ENCODE measurements at places on chromosomes 5 and 9.

- no peak for DNase-seq
Observed at GRCh38 chr5:82364497-82364896, 86.3 kb upstream of the RPS23 start.

GRCh38 chr5:84602371-84602771, 217.7 kb upstream of the EDIL3 start:
- DNase-seq: no peak

- no peak for DNase-seq
Observed at GRCh38 chr5:39200081-39200480, 19.3 kb downstream of the FYB1 start.

DNA sequence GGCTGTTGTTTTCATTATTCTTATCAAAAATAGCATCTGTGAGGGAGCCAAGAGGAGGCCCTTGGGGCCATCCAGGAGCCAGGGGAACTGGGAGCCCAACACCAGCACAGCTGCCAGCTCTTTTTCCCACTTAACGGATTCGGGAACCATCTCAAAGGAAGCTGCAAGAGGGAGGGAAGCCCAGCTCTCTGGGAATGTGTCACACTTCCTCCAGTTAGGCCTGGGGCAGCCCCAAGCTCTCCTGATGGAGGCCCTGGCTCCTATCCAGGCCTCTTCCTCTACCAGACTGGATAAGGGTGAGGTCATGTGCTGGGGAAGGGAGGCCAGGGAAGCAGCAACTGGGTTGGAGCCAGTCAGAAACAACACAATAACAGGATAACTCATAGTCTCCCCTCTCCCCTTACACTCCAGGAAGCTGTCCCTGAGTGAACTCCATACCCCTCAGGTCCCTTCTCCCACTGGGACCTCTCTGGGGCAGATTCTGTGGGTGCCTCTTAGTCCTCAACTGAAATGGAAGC, 12.7 kb downstream of the CSF2 start:
- DNase-seq: no peak

DNA sequence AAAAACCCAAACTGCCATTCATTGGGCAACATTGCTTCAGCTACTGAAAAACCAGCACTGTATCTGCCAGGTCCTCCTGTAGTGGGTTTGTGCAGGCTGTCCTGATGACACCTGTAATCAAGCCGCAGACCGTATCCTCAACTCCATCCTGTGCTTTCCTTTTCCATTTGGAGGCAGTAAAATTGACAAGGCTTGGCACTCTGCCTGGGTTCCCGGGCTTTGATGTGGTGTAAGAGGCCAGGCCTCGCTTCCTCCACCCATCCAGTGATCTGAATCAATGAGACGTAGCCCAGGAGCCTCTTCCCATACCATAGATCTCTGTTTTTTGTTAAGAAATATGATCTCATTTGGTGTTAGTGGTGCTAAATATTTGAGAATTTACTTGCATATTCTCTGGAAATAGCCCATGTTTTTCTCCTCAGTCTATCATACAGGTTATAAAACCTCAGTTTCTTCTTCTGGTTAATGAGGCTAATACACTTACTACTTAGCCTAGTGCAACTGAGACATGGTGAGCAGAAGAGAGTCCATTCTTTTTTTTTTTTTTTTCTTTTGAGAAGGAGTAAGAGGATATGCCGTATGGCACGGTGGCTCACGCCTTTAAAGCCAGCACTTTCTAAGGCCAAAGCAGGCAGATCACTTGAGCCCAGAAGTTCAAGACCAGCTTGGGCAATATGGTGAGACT, 34.8 kb downstream of the LSM11 start:
- peak; percentile 32 for DNase-seq

GRCh38 chr5:121152411-121152810, 688.3 kb downstream of the PRR16 start:
- no peak for DNase-seq

- no peak for DNase-seq
Observed at GRCh38 chr5:8473827-8474568, 605.0 kb downstream of the MTRR start.

DNA sequence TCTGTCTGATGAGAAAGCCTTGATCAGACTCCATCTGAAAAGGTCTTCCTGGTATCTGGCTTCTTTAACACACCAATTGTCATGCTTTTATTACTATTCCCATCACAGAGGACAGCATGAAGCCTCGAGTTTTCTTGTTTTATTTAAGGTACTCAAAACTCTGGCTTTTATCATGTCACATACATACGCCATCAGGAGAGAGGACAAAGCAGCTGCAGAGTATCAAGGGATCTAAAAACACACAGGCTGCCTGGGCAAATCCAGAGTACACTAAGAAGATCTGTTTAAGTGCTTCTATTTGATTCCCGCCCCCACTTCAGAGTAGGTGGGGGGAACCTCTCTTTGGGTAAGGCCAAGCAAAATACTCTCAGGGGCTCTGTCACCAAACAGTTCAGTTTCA, 277.2 kb downstream of the SPOCK1 start:
- DNase-seq: peak; percentile 6

GRCh38 chr5:133483406-133484090, 128.8 kb downstream of the FSTL4 start:
- DNase-seq: no peak

- no peak for DNase-seq
Observed at GRCh38 chr9:98359569-98359968, 104.1 kb upstream of the TBC1D2 start.

- peak; percentile 43 for DNase-seq
Observed at GRCh38 chr9:124551472-124552272, 44.5 kb upstream of the NR5A1 start.

DNA sequence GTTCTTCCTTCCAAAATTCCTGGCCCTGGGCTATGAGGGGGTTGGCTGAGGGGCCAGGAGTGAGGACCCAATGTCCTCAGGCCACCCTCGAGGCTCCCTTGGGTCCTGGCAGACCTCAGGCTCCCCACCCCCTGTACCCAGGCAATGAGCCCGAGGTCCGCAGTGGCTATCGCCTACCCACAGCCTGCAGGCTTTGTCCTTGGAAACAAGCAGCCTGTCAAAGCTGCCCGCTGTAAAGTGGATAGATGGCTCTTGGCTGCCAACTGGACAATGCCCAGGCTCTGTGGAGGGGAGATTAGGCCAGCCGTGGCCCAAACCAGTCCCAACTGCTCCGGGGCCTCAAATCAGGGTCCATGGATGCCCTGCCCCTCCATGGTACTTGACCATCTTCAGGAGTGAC, 2.2 kb upstream of the ADGRD2 start:
- DNase-seq: no peak

- DNase-seq: peak; percentile 55
Observed at GRCh38 chr5:91382530-91383026, 539 bp downstream of the ARRDC3 start.

DNA sequence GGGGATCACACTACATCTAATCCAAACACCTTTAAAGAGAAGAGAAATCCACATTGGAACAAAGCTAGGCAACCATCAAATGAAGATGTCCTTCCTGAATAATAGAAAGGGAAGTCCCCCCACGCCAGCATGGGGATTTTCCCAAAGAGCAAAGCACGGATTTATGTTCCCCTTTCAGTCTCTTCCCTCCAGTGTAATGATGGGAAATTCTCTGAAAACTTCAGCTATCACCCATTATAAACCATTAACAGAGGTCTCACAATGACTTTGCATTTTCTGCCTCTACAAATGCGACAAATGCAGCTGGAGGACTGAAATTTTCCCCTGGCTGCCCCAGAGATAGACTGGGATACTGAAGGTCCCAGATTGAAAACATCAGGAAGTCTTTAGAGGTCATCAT, 368.7 kb downstream of the EFNA5 start:
- no peak for DNase-seq

DNA sequence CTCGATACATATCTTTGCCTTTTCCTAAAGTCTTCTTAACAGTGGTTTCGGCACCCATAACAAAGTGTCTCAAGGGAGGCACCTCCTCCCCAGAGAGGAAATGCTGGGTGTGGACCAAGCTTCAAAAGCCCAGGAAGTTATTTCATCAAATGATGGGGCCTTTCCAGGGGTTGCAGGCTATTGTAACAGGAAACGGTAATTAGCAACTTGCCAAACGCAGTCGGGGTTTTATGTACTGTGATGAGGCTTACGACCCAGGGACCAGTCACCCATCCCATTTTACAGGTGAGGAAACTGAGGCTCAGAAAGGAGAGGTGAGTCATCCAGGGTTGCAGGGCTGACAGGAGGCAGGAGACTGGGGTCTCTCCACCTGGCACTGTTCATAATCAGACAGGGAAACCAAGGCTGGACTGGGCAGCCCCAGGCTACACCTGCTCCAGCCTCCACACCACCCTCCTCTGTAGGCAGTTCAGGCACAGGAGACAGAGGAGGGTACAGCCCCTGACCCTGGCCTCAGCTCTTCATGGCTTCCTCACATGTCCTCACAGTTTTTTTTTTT, 30.0 kb upstream of the SUSD3 start:
- no peak for DNase-seq

GRCh38 chr5:141734501-141735229, 52.6 kb upstream of the ARAP3 start:
- DNase-seq: no peak

DNA sequence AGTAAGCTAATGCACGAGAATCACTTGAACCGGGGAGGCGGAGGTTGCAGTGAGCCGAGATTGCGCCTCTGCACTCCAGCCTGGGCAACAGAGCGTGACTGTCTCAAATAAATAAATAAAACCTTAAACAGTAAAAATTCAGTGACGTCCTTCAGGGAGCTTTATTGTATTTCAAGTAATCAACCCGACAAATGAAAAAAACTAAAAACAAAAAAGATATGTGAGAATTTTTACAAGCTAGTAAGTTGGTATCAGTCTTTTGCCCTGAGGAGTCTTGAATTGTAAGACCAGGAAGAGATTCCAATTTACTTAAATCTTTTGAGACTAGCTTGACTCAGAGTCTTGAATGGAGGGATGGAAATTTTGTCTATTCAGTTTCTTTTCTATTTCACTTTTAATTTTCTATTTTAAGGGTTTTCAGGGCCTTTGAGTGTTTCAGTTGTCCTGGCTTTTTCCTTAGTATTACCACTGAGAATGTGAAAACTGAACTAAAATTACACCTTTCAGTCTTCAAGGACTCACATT, 126.0 kb upstream of the DHFR start:
- no peak for DNase-seq

- no peak for DNase-seq
Observed at GRCh38 chr9:134335486-134336220, 9.4 kb downstream of the RXRA start.

DNA sequence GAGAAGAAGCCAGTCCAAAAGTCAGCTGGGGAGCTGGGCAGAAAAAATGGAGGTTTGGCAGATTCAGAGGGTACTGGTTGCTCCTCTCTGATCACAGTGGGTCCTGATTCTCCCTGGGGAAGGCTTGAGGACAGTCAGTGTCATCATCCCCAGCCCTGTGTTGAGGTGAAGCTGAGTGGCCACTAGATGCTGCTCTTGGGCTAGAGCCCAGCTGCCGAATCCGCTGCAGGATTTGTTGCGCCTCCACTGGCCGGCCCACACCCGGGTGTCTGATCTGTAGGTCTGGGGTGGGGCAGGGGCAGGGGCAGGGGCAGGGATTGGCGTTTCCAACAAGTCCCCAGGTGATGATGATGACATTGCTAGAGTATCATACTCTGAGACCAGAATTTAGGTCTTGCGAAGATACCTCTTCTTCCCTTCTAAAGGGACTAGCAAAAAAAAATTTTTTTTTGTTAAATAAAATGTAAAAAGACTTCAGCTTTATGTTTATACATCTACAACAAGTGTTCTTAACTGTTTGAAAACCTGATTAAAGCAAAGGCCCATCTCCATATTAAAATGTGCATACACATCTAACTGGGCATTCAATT, 106.8 kb downstream of the PDE6A start:
- DNase-seq: peak; percentile 57

- no peak for DNase-seq
Observed at GRCh38 chr9:121133104-121133816, 58.5 kb downstream of the CNTRL start.

DNA sequence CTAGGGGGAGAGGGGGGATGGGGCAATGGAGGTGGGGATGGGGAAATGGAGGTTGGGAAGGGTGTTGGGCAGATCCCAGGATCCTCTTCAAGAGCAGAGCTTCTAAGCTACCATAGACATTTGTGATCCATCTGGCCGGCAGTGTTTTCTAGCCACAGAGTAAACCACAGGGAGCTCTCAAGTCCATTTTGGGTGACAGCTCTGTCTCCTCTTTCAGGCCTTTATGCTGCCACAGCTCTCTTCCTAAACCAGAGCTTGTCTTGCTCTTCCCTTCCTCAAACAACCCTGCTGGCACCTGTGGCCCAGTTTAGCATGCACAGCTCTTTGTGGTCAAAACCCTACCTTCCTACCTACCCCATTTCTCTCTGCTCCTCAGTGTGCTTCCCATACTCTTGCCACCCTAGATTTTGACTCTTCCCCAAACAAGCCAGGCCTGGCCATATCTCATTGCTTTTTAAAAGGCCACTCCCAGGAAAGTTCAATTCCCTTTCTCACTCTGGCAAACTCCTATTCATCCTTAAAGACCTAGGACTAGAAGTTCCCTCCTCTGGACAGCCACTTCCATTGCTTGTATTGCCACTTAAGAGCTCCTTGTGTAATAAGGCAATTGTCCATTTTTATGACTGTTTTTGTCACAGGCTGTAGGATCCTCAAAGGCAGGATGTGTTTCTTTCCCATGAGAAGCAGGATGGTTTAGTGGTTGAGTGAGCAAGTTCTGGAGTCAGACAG, 84.3 kb upstream of the PANK3 start:
- DNase-seq: no peak

- DNase-seq: no peak
Observed at GRCh38 chr9:4293293-4293941, 6.5 kb downstream of the GLIS3 start.

DNA sequence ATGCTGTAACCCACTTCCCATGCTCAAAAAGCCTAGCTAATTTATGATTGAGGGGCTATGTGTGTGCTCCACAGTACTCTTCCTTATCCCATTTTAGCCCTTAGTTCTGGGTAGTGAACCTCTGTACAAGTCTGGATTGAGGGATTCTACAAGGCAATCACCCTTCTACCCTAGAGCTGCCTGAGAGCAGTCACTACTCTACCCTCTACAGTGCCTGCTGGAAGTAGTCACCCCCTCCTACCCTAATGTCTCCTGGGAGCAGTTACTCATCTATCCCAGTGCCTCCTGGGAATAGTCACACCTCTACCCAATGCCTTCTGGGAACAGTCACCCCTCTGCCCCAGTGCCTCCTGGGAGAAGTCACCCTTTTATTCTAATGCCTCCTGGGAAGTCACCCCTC, 150.6 kb downstream of the ATP10B start:
- no peak for DNase-seq

GRCh38 chr9:70055406-70056210, 12.0 kb downstream of the MAMDC2 start:
- DNase-seq: no peak

- no peak for DNase-seq
Observed at GRCh38 chr5:143261748-143262392, 141.6 kb downstream of the NR3C1 start.

- no peak for DNase-seq
Observed at GRCh38 chr5:79062436-79062835, 7.0 kb downstream of the DMGDH start.

GRCh38 chr5:43190755-43191603, 1.0 kb upstream of the NIM1K start:
- DNase-seq: no peak

DNA sequence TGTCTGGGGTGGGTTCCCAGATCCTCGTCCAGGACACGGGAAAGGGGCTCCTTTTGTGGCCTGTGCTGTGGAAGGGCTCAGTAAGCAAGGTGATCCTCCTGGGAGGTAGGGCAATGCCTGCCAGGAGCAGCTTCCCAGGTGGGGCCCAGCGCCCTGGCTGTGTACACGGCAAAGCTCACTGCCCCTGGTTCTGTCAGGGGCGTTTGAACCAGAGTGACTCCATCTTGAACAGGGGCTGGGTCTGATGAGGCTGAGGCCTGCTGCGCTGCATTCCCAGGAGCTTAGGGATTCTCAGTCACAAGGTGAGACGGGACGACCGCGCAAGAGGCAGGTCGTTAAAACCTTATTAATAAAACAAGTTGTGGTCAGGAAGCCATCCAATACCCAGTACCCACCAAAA, 19.9 kb upstream of the SLC12A7 start:
- DNase-seq: no peak

All from SK-N-DZ (cell line).